Nasal cavity respiratory epithelium epithelial cell of viscerocranial mucosa (primary cell): ENCODE measurements at places on chromosomes 4 and X. TPM values are rescaled to one million over a fixed set of nuclear protein-coding genes. Genes with fewer than 3 reads are reported as not detected.

MAGED4 gene
- total RNA-seq = 0.57 TPM in 1 of 2 replicates, not detected in the other

TLR10 gene
- total RNA-seq = under 0.01 TPM in 1 of 2 replicates, not detected in the other

CENPE gene
- total RNA-seq = 0.85 and 1.0 TPM in 2 replicates

PROM1 gene
- 0.34 and 1.4 TPM in 2 replicates for total RNA-seq

ZC4H2 gene
- total RNA-seq = 1.0 and 4.1 TPM in 2 replicates

TRAPPC2 gene
- 13.7 and 28.5 TPM in 2 replicates for total RNA-seq

CT55 gene
- not detected in 2 replicates for total RNA-seq

EPHA5 gene
- under 0.01 TPM in 1 of 2 replicates, not detected in the other for total RNA-seq

COX18 gene
- 24.1 and 29.0 TPM in 2 replicates for total RNA-seq

CSAG1 gene
- not detected in 2 replicates for total RNA-seq

IGSF1 gene
- not detected in 2 replicates for total RNA-seq

MAP3K15 gene
- total RNA-seq = not detected in 2 replicates

ASB12 gene
- not detected in 2 replicates for total RNA-seq

TMPRSS11D gene
- 11.0 and 11.3 TPM in 2 replicates for total RNA-seq

CXCL9 gene
- total RNA-seq = not detected in 2 replicates

FGF2 gene
- total RNA-seq = 6.8 and 19.1 TPM in 2 replicates

ASMT gene
- not detected in 2 replicates for total RNA-seq

SAGE1 gene
- not detected in 2 replicates for total RNA-seq

NR3C2 gene
- 0.34 and 1.4 TPM in 2 replicates for total RNA-seq

ANOS1 gene
- total RNA-seq = 0.34 and 4.0 TPM in 2 replicates

SSX3 gene
- not detected in 2 replicates for total RNA-seq

TREX2 gene
- 0.64 and 3.8 TPM in 2 replicates for total RNA-seq

NLRP2B gene
- total RNA-seq = not detected in 2 replicates

OTUD6A gene
- total RNA-seq = not detected in 2 replicates

ERVMER34-1 gene
- 4.1 and 9.0 TPM in 2 replicates for total RNA-seq

UNC5C gene
- not detected in 2 replicates for total RNA-seq

ATG4A gene
- 14.4 and 15.1 TPM in 2 replicates for total RNA-seq

TLL1 gene
- total RNA-seq = 0.50 and 1.0 TPM in 2 replicates

ODAM gene
- total RNA-seq = not detected in 2 replicates

ZNF275 gene
- total RNA-seq = 5.8 and 13.5 TPM in 2 replicates

MGAT4D gene
- total RNA-seq = not detected in 2 replicates

ATP1B4 gene
- total RNA-seq = not detected in 2 replicates

PABPC1L2A gene
- not detected in 2 replicates for total RNA-seq

GAGE12F gene
- not detected in 2 replicates for total RNA-seq

BCOR gene
- 8.5 and 18.4 TPM in 2 replicates for total RNA-seq

UGT2A3 gene
- total RNA-seq = not detected in 2 replicates

GLA gene
- total RNA-seq = 8.4 and 11.3 TPM in 2 replicates

ERCC6L gene
- total RNA-seq = under 0.01 and 0.07 TPM in 2 replicates

USP17L19 gene
- not detected in 2 replicates for total RNA-seq

SMIM31 gene
- not detected in 2 replicates for total RNA-seq

MAGEA11 gene
- not detected in 2 replicates for total RNA-seq

VCX gene
- total RNA-seq = not detected in 2 replicates

GAGE12E gene
- total RNA-seq = not detected in 2 replicates

GPRIN3 gene
- not detected in 2 replicates for total RNA-seq

FAM114A1 gene
- total RNA-seq = 28.0 and 73.3 TPM in 2 replicates

TCEAL7 gene
- 0.34 and 0.50 TPM in 2 replicates for total RNA-seq

RNF113A gene
- 12.0 and 15.7 TPM in 2 replicates for total RNA-seq

SMARCA1 gene
- 5.5 and 27.0 TPM in 2 replicates for total RNA-seq

ZFP92 gene
- 0.34 and 2.5 TPM in 2 replicates for total RNA-seq

NAT8L gene
- total RNA-seq = 0.34 and 0.36 TPM in 2 replicates

XG gene
- total RNA-seq = 0.43 and 6.5 TPM in 2 replicates
